ENCODE measurements at places on chromosomes 16 and 17.
A peak's percentile ranks its signal among the peaks of the same experiment; 100 is the strongest.

DNA sequence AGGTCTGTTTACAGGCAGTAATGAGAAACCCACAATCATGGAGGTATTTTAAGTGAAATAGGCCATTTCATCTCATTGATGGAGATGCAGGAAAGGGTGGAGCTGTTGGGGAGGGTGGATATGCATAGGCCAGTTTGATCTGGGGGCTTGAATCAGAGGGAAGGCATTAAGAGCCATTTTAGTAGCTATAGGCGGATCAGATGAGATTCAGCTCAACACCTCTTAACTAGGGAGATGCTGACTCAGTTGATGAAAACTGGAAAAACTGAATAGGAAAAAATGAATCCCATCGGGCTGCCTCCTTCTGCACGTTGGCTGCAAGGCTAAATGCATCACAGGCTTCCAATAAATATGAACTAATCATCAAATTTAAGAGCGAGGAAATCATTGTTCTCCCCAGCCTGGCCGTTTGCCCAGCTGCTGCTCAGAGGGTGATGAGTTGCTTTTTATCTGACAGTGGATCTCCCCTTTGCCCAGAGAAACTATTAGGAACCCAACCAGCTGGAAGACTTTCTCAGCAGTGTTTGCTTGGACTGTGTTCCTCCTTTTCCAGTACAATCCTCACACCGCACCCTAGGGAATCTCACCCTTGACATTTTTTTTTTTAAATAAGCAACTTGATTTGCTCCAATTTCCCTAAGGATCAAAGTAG lies 149.6 kb downstream of the SOX9 start:
- DNase-seq = no peak

- no peak for DNase-seq
Observed at GRCh38 chr16:74583926-74584666, 22.8 kb downstream of the GLG1 start.

GRCh38 chr16:79623062-79623461 lies 22.5 kb upstream of the MAF start:
- no peak for DNase-seq

GRCh38 chr17:34369571-34369970 lies 6.5 kb upstream of the CCL1 start:
- DNase-seq = no peak

- peak; percentile 58 for DNase-seq
Observed at GRCh38 chr16:82456683-82457082, 170.1 kb upstream of the CDH13 start.

DNA sequence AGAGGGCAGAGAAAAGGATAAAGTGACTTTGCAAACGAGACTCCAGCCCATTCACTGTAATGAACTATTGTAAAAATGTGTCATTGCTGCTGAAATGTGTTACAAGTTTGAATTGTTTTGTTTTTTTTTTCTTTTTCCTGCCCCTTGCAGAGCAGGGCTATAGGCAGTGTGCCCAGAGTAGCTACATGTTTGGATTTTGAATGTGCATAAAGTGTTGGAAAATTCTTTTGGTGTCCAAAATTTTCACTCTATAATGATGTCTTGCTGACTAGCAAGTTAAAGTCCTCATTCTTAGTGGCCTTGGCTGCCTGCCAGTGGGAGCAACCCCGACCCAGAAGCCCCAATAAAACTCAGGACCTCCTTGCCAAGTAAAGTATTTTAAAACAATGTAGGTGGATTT lies 66.5 kb downstream of the IGF2BP1 start:
- no peak for DNase-seq

GRCh38 chr16:67713647-67714273 lies 5.4 kb downstream of the GFOD2 start:
- DNase-seq = no peak

Measured in activated CD4-positive, alpha-beta T cell treated with anti-CD3 and anti-CD28 coated beads, Interleukin-2, Interleukin-6, amounts not matched to agents 100 ng/mL and 50 ng/mL, durations not matched to agents 16 hours and 8 hours (primary cell).